Stimulated activated CD4-positive, alpha-beta T cell treated with anti-CD3 and anti-CD28 coated beads, Interleukin-12 subunit alpha, Interleukin-12 subunit beta, amount 100 ng/mL, for 48 hours (primary cell): ENCODE measurements at places on chromosomes 7 and 10.

DNA sequence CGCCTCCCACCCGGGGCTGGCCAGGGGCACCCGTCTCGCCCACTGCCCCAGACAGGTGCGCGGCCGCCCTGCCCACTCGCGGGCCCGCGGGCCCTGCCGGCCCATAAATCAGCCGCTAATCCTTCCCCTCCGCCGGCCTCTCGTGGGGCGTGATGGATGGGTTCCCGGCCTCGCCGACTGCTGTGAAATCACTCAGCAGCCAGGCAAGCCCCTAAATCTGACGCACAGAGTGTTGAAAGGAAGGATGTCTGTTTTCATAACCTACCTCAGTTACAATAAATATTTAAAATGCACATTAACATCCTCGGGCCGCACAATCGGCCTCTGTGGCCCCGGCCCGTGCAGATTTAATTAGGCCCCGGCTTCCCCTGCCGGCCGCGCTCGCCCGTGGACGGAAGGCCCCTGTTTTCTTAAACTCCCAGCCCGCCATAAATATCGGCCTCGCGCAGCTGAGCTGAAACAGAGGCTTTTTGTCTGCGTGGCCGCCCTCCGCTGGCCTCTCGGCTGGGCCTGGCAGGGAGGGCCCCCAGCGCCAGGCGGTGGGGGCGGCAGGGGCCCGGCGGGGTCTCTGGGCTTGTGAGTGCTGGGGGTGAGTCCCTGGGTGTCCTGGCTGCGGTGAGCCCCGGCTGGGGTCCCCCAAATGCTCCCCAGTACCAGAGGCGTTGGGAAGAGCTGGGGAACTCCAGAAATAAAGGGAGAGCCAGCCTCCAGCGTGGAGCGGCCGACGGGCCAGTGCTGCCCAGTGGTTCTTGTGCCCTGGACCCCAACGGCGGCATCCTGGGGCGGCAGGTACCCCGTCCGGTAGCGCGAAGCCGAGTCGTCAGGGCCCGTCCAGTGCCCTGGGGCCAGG is 90.7 kb downstream of the UNCX start:
- no peak for DNase-seq

GRCh38 chr7:103379270-103379975 is 32.0 kb downstream of the PSMC2 start:
- DNase-seq = no peak

DNA sequence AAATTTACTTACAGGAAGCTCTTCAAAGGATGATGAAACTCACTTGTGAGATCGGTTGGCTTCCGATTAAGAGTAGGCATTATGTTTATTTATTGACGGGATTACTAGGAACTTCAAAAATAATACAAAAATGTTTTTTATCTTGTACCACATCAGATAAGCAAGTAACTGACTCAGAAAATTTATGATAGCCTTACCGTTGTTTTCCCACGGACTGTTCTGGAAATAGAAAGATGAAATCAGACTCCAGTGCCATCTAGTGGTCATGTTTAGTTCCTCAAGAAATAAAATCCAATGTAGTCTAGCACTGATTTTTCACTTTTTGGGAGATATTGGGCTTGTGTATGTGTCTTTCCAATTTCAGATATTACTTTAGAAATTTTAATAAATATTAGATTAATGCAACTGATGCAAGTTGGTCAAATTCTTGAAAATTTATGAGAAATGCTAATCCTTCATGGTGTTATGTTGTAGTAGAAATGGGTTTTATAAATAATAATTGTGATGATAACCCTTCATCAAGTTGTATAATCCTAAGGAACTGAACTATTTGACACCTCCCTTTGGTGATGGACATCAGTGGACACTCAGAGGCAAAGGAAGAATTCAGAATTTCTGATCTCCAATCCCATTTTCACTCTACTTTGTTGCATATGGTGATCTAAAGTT is 168.8 kb downstream of the TMEM26 start:
- DNase-seq = no peak

DNA sequence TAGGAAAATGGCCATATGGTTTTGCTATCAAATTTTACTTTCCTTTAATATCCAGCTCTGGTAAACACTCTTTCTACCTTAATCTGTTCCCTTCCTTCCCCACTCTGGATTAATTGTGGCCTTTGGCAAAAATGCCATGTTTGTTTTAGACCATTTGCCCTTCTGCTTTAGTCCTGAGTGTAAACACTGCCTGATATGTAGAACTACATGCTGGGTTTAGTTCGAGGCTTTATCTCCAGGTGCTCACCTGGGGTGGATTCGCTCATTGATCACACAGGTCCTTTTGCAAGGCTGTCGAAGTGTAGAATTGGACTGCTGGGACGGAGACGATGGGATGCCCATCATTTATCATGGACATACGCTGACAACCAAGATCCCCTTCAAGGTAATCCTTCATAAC is 94.1 kb downstream of the NOC3L start:
- no peak for DNase-seq

GRCh38 chr10:42367532-42368230 is 270.7 kb downstream of the ZNF33B start:
- DNase-seq = no peak

DNA sequence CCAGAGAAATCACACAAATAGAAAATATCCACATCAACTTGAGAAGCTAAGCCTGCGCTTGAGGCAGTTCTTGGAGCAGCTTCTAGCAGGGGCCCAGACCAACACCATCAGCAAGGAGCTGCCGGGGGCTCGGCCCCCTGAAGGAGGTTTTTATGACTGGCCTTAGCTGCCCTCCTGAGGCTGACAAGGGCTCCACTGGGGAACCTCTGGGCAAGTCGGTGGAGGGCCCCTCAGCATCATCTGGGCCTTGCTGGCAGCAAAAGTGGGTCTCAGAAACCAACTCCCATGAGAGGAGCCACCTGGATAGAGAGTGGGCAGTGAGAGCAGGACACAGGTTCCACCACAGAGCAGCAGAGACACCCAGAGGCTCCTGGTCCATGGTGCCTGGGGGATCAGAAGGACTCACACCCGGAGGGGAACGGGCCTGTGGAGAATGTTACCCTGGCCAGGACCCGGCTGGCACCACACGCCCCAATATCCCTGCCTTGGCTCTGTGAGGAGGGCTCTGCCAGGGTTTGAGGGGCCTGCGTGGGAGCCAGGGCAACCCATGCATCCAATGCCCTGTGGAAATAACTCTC is 55.9 kb downstream of the NEUROG3 start:
- no peak for DNase-seq

GRCh38 chr7:114956702-114957101 is 34.8 kb downstream of the MDFIC start:
- DNase-seq = no peak

DNA sequence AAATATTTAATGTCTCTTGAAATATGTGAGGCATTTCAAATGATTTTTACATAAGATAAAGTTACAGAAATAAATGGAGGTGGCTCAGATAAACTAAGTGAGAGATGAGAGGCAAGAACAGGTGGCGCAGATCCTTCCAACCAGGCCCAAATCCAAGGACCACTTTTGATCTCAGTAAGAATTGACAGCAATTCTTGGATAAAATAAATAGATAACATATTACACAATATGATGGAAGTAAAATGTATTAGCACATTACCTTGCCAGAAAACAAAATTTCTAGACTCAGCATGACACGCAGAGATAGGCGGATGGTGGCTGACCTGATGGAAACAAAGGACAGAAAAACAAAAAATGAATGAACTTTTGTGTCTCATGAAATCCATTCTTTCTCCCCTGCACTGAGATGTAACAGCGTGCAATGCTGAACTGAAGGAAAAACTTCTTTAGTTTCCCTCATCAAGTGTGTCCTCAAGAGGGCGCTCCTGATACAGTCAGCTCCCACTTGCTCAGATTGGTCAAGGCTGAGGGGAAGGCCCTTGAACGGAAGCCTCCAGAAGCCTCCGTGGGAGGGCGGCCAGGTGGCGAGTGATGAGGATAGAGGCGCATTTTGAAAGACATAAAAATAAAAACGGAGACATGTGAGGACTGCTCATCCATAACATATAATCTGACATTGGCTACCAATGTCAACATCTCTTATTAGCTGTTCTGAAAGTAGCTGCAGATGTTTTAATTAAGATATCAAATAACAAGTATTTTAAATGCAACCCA is 62.8 kb upstream of the GSDME start:
- peak; percentile 54 for DNase-seq

DNA sequence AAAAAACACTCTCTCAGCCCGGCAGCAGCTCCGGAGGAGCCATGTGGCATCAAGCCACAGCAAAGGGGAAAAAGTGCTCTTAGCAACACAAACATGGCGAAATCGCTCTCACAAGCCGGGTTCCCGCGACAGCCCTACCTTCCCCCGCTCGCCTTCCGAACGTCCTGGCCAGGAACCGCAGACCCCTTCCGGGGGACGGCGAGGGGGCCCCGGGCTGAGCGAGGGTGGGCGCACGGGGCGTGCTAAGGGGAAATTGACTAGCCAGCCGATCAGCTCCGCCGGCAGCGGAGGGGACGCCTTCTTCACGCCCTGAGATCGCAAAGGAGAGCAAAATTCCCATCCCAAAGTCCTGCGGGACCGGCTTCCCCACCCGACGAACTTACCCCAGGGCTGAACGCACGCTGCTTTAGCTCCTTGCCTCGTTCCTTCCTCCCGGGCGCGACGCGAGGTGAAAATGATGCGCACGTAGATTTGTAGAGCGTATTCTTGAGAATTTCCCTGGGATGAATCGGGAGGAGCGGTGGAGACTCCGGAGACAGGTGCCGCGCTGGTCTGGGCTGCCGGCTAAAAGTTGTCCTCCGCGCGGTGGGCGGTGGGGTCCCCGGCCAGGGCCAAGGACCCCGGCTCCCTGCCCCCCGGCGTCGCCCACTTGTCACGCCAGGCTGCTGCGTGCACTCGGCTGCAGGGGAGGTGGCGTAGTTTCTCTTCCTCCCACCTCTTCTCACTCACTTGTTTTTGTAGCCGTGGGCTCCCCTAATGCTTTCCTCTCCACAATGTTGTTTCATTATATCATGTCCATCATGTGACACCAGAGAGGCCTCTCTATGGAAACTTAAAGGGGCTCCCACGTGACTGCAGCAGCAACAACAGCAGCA is 220.1 kb upstream of the MKLN1 start:
- peak; percentile 58 for DNase-seq

DNA sequence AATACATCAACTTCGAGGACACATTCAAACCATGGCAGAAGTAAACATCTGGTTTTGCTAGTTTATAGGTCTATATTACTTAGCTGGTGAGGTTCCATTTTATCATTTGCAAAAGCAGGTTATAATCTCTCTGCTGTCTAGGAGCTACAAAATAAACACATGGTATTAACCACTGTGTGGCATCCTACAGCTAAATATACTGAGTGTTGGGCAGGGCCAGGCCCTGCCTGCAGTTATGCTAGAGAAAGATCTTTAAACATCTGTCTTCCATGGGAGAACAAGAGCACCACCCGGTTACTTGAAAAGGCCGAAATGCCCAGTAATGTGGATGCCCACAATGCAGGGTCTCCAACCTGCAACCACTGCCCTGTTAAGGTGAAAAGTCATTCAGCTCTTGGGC is 20.6 kb upstream of the FKBP9 start:
- DNase-seq = no peak

DNA sequence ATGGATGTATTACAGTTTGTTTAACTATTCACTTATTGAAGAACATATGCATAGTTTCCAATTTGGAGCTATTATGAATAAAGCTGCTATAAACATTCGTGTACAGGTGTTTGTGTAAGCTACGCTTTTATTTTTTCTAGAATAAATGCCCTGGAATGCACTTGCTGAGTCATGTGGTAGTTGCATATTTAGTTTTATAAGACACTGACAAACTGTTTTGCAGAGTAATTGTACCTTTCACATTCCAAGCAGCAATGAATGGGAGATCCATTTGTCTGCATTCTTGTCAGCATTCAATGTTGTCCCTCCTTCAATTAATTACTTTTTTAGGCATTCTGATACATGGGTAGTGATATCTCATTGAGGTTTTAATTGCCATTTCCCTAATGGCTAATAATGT is 373.6 kb upstream of the GHITM start:
- DNase-seq = no peak
